ENCODE measurements at places on chromosomes 4 and X. TPM values are rescaled to one million over a fixed set of nuclear protein-coding genes. Genes with fewer than 3 reads are reported as not detected.

The ZXDA gene
- 3.5 TPM for total RNA-seq

The EXOC1 gene
- 25.2 TPM for total RNA-seq

The NSUN7 gene
- total RNA-seq: 7.7 TPM

The GAGE1 gene
- not detected for total RNA-seq

The ARHGAP6 gene
- not detected for total RNA-seq

DNA sequence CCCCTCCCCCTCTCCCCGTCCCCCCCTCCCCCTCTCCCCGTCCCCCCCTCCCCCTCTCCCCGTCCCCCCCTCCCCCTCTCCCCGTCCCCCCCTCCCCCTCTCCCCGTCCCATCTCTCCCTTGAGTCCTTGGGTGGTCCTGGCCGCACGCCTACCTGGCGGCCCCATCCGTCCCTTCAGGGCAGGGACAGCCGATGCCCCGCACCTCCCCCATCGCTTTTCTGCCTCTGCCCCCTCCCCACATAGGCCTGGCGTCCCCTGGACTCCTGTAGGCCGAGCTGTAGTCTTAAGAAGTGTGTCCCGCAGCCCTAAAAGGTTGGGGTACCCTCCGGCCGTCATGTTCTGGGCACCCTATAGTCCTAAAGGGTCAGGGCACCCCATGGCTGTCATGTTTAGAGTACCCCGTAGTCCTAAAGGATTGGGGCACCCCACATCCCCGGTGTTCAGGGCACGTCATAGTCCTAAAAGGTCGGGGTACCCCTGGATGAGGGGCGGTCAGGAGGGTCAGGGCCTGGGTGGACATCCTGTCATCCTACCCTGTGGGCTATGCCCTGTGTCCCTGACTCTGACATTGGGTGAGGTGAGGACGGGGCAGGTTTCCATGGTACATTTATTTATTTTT, 10.8 kb upstream of the GTPBP6 start:
- H3K27me3 ChIP-seq: no peaks in the 10 kb centered on the region
- no peaks in the 10 kb centered on the region for H3K4me1 ChIP-seq
- DNase-seq: no peak
- peaks cover 24% of the 10 kb centered on the region for H3K36me3 ChIP-seq

DNA sequence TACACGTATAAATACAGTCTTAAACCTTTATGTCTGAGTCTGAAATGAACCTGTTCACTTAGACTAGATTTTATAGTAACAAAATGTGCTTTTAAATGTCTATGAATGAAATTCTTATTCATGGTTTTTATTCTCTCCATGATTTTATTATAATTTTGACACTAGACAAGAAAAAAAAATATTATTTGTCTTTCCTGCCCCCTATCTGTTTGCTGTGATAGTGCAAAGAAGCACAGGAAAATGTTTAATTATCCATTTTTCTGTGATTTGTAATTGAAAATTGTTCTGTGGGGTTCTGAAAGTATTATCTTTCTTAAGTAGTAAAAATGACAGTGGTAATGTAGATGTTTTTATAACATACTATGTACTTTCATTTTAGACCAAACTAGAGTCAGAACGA, 52.0 kb downstream of the INTS6L start:
- H3K36me3 ChIP-seq: no peaks in the 10 kb centered on the region
- H3K27ac ChIP-seq: no peak overlapping the region
- H3K27me3 ChIP-seq: no peaks in the 10 kb centered on the region
- H3K4me3 ChIP-seq: no peak overlapping the region
- DNase-seq: no peak

- H3K36me3 ChIP-seq: no peaks in the 10 kb centered on the region
- H3K27ac ChIP-seq: no peak overlapping the region
- no peak overlapping the region for H3K4me3 ChIP-seq
- no peaks in the 10 kb centered on the region for H3K4me1 ChIP-seq
Measured at GRCh38 chr4:6044276-6044675, 26.0 kb upstream of the C4orf50 start.

DNA sequence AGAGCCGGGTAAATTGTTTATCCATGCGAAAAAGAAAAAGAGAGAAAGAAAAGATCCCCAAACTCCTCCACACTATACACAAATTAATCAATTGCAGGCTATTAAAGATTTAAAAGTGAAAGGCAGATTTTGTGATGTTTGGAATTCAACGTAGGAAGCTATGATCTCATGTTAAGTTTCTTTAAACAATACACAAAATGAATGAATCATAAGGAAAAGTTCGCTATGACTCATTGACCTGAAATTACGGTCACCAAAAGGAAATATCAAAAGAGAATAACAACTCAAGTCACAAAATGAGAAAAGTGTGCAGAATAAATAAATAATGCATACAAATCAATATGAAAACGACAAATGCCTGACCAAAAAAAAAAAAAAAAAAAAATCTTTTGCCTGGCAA, 28.6 kb downstream of the CLNK start:
- no peaks in the 10 kb centered on the region for H3K27me3 ChIP-seq
- peak overlapping the region; percentile 64 for H3K4me3 ChIP-seq
- no peak for DNase-seq
- peak overlapping the region; percentile 87 for H3K27ac ChIP-seq
- peaks cover 29% of the 10 kb centered on the region for H3K4me1 ChIP-seq

DNA sequence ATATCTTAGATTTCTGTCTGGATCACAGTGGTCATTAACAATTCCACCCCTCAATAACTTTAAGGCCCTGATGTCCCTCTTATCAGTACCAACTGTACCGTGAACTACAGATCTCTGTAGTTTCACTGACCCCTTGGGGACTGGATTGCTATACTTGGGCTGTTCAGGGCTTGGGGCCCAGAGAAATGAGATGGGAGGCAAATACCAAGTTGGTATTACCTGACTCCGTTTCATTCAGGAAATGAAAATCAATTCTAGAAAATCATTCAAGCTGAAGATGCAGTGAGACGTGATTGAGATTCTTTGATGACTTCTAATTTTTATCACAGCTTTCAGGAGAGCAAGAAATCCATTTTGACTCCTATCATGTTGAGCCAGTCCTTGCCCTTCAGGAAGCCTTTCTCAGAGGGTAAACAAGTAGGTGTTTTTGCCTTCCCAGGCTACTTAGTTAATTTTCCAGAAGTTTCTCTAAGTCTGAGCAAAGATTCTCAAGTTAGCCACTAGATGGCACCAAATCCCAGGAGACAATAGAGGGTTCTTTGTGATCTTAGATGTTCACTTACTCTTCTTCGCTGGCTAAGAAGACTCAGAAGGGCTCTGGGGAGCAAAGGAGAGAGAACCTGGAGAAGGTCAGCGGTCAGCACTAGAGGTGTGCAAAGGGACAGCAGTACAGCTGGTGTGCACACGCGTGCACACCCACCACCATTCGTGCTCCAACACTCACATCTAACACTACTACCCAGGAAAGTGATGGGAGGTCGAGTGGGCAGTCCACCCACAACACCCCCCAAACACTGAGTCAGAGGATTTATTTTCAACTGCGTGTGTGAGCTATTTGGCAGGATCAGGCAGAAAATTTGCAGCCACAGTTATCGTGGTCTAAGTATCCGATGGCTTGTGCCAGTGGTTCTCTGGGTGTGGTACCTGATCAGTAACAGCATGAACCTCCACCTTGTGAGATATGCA, 7.4 kb downstream of the HNRNPH2 start:
- peaks cover 21% of the 10 kb centered on the region for H3K4me1 ChIP-seq
- H3K4me3 ChIP-seq: no peak overlapping the region
- H3K27me3 ChIP-seq: peaks cover 21% of the 10 kb centered on the region
- no peak overlapping the region for H3K27ac ChIP-seq

- no peaks in the 10 kb centered on the region for H3K4me1 ChIP-seq
- no peaks in the 10 kb centered on the region for H3K27me3 ChIP-seq
- H3K27ac ChIP-seq: no peak overlapping the region
Measured at GRCh38 chrX:42714981-42715700, 62.8 kb downstream of the PPP1R2C start.

DNA sequence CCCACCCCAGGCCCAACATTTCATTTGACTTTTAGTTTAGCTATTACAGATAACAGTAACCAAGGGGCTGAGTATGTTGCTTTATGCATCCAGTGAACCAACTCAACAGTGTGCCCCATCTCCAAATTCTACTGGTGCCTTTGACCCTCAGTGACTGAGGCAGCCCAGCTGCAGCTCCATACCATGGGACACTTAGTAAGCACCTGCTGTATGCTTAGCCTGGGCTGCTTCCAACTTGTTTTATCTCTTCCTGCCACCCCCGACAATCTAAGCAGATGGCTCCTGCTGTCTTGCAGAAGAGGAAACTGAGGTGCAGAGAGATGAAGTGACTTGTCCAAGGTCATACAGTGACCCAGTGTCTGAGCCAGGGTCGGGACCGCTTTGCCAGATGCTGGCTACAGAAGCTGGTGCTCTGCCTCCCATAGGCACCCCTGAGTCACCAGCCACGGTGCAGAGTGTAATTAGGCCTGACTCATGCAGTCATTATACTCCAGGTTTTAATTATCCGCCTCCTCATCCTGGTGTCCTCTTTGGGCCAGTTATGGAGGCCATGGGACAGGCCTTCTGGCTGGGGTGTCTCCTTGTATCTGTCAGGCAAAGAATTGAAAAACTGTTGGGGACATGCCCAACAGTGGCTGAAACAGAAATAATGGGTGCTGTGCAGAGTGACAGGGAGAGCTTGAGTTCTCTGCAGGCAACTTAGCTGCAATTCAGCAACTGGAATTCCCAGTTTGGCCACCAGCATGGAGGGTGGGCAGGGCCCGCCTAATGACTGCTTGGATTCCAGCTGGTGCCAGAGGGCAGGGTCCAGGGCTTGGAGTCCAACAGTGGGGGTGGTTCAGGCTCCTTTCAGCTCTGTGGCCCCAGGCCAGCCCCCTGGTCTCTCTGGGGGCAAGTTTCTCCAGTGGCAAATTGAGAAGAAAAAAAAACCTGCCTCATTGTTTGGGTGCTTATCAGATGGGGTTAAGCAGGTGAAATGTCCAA, 8.2 kb upstream of the GPR78 start:
- no peaks in the 10 kb centered on the region for H3K36me3 ChIP-seq
- no peak for DNase-seq
- H3K4me3 ChIP-seq: no peak overlapping the region
- H3K27me3 ChIP-seq: peaks cover 17% of the 10 kb centered on the region
- H3K27ac ChIP-seq: no peak overlapping the region

- H3K27me3 ChIP-seq: no peaks in the 10 kb centered on the region
- H3K27ac ChIP-seq: no peak overlapping the region
- H3K4me1 ChIP-seq: no peaks in the 10 kb centered on the region
- DNase-seq: no peak
Measured at GRCh38 chr4:28518561-28519165, 1658.0 kb downstream of the STIM2 start.

- no peaks in the 10 kb centered on the region for H3K36me3 ChIP-seq
- peaks cover 13% of the 10 kb centered on the region for H3K27me3 ChIP-seq
- peak; percentile 1 for DNase-seq
- no peaks in the 10 kb centered on the region for H3K4me1 ChIP-seq
Measured at GRCh38 chrX:40402831-40403533, 177.8 kb upstream of the ATP6AP2 start.

DNA sequence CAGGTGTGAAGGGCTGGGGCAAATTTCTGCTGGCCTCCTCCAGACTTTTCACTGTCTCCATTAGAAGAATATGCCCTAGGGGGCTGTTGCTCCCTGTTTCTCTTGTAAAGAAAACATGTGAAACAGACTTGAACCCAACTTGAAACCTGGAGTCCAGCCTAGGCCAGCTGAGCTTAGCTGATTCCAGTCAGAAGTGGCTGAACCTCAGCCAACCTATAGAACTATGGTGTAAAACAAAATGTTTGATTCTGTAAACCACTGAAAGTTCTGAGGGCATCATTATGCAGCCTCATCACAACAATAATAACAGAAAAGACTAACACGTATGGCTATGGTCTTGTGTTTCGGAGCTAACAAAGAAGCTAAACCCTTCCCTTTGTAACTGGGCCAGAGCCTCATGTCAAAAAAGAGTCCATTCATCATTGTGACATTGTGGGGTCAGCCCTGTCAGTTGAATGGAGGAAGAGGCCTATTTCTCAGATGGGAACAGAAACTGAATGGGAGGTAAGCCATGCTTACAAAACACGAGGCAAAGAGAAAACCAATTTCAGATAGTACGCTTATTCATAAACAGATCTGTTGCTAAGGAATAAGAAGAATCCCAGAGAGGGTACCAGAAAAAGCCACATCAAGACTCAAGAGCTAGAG, 34.1 kb downstream of the SETD7 start:
- no peak overlapping the region for H3K27ac ChIP-seq
- no peaks in the 10 kb centered on the region for H3K27me3 ChIP-seq
- DNase-seq: no peak
- no peaks in the 10 kb centered on the region for H3K4me1 ChIP-seq

DNA sequence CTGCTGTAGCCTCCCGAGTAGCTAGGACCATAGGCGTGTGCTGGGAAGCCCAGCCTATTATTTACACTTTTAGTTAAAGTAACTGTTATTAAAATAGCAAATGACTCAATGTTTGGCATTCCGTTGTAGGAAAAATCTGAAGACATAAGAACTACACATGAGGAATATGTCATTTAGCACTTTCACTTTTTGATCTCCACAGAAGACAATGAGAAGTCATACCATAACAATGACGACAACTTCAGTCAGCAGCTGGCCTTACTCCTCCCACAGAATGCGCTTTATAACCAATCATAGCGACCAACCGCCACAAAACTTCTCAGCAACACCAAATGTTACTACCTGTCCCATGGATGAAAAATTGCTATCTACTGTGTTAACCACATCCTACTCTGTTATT, 6.7 kb downstream of the GPR34 start:
- H3K4me1 ChIP-seq: no peaks in the 10 kb centered on the region
- no peak for DNase-seq
- H3K27ac ChIP-seq: no peak overlapping the region
- H3K27me3 ChIP-seq: no peaks in the 10 kb centered on the region

DNA sequence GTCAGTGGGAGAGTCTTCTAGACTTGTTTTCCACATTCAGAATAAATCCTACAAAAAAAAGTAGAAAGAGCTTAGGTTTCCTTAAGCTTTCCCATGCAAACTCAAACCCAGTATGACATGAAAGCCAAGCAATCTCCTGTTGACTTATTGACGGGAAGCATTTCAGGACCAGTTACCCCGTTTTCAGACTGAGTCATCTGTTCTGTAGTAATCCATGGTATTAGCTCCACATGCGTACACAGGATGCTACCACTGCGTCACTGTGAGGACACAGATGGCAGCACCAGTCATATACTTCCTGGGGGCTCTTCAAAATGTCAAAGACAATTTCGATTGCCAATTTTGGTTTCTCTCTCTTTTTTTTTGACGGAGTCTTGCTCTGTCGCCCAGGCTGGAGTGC, 224.9 kb upstream of the MAD2L1 start:
- H3K27ac ChIP-seq: no peak overlapping the region
- H3K4me3 ChIP-seq: no peak overlapping the region
- DNase-seq: no peak
- H3K27me3 ChIP-seq: no peaks in the 10 kb centered on the region
- H3K36me3 ChIP-seq: no peaks in the 10 kb centered on the region
- no peaks in the 10 kb centered on the region for H3K4me1 ChIP-seq

- H3K4me3 ChIP-seq: no peak overlapping the region
- no peak for DNase-seq
- H3K27me3 ChIP-seq: peaks cover 62% of the 10 kb centered on the region
- no peak overlapping the region for H3K27ac ChIP-seq
- no peaks in the 10 kb centered on the region for H3K4me1 ChIP-seq
- H3K36me3 ChIP-seq: no peaks in the 10 kb centered on the region
Measured at GRCh38 chrX:72107320-72107719, 24.4 kb downstream of the RTL5 start.
